Muscle of leg (tissue), 16 donors: ENCODE measurements at places on chromosomes 2 and 18. TPM values are rescaled to one million over a fixed set of nuclear protein-coding genes. Genes with fewer than 3 reads are reported as not detected.

- H3K27me3 ChIP-seq: peaks cover 97% of the 10 kb centered on the region
- no peaks in the 10 kb centered on the region for H3K36me3 ChIP-seq
- DNase-seq: peak; percentile 67
- peaks cover 57% of the 10 kb centered on the region for H3K4me1 ChIP-seq
- no peak within 1 kb of the TSS for H3K27ac ChIP-seq
Measured at GRCh38 chr2:236168110-236169080, at the start of gene GBX2. Gene GBX2 (minus strand): TSS chr2:236168386. CDS start chr2:236167971, 415 bp downstream.

GRCh38 chr2:120622886-120623753, 112.5 kb upstream of the GLI2 start:
- H3K4me3 ChIP-seq: no peak overlapping the region
- no peaks in the 10 kb centered on the region for H3K36me3 ChIP-seq
- no peak overlapping the region for H3K27ac ChIP-seq
- H3K4me1 ChIP-seq: no peaks in the 10 kb centered on the region

DNA sequence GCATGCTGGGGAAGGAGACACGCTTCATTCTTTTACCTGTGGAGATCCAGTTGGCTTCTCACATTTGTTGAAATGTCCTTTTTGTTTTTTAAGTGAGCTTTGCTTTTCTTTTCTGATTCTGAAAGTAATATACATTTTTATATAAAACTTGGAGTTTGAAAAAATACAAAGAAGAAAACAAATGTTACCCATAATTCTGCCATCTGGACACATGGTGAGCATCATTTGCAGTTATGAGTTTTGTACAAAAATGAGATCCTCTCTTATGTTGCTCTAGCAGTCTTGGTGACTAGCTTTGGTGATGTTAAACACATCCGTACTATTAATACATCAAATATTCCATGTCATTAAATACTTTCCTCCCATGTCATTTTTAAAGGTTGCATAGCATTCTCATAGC, 101.1 kb upstream of the OTOS start:
- H3K4me1 ChIP-seq: peaks cover 39% of the 10 kb centered on the region
- no peaks in the 10 kb centered on the region for H3K36me3 ChIP-seq
- DNase-seq: no peak
- H3K27ac ChIP-seq: no peak overlapping the region
- H3K4me3 ChIP-seq: no peak overlapping the region

Gene CRYBA2
- not detected for total RNA-seq

Gene SRD5A2
- under 0.01 TPM for total RNA-seq

- no peak overlapping the region for H3K4me3 ChIP-seq
- DNase-seq: peak; percentile 46
- H3K27me3 ChIP-seq: no peaks in the 10 kb centered on the region
- no peaks in the 10 kb centered on the region for H3K4me1 ChIP-seq
Measured at GRCh38 chr2:166384774-166385173, 9.0 kb upstream of the SCN9A start.

DNA sequence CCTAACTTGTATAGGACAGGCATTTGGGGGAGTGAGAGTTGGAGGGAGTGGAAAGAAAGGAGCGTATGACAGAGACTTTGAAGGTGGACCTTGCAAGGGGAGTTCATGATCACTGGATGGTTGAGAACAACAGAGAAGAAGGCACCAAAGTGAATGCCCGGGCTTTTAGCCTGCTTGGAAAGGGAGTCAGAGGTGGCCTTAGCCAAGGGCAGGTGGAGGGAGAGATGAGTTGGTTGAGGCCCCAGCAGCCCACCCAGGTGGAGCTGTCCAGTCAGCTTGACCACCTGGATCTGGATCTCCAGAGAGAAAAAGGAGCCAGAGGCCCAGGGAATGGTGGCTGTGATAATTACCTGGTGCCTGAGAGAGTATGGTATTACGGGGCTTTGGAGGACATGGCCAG, 73.6 kb downstream of the COA5 start:
- no peak overlapping the region for H3K4me3 ChIP-seq
- no peaks in the 10 kb centered on the region for H3K27me3 ChIP-seq
- DNase-seq: no peak

DNA sequence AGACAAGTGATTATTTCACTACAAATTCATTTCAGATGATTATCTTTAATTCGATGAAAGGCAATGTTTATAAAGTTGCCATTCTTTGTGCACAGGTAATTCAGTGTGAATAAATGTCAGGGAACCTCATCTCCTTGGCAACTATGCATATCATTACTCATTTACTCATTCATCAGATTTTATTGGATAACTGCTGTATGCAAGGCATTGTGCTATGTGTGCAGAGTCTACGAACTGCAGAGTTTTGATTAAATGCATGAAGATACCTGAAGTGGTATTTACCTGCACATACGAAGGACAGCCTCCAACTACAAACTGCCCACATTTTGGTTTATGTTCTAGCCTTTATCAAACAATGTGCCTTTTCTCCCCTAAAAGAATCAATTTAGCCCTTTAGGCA, 3.5 kb downstream of the RND3 start:
- H3K27me3 ChIP-seq: peaks cover 3% of the 10 kb centered on the region
- peaks cover 3% of the 10 kb centered on the region for H3K36me3 ChIP-seq
- peaks cover 18% of the 10 kb centered on the region for H3K4me1 ChIP-seq
- peak overlapping the region; percentile 96 for H3K27ac ChIP-seq
- no peak for DNase-seq

Gene ELOA2
- total RNA-seq: not detected

DNA sequence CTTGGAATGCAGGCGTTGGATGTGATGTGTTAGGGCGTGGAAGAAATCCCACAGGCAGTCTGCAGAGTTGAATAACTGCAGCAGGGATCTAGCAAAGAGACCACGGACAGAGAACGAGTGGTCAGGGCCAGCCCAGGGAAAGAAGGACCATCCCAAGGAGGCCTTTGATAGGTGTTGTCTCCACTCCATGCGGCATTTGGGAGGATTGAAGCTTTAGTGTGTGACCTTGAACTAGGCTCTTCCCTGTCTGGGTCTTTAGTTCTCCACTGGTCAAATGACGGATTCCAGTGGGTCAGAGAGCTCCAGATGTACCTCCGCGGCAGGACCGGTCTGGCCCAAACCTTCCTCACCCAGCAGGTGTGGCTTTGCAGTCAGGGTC, 18.4 kb downstream of the GREB1 start:
- H3K4me3 ChIP-seq: no peak overlapping the region
- no peaks in the 10 kb centered on the region for H3K4me1 ChIP-seq
- no peak for DNase-seq
- H3K27me3 ChIP-seq: peaks cover 6% of the 10 kb centered on the region
- H3K27ac ChIP-seq: no peak overlapping the region

Gene SETBP1
- total RNA-seq: 20.5 TPM

Gene CD8B2
- 0.09 TPM for total RNA-seq

DNA sequence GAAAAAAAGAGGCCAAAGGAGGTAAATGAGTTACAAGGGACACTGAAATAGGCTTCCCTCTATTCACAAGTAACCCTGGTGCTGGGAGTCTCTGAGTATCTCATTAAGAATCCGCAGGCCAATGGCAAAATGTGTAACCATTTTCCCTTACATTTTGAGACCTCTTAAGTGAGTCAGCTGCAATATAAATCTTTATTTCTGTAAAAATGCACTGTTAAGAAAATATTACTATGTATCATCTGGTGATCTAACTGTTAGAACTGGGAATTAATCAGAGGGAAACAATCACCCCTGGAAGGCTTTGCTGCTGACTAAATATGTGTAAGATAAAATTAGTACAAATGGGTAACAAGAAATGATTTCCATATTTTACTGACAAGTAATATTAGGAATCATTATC, 483.1 kb upstream of the CHST9 start:
- no peak for DNase-seq
- H3K36me3 ChIP-seq: no peaks in the 10 kb centered on the region
- H3K4me1 ChIP-seq: no peaks in the 10 kb centered on the region
- no peak overlapping the region for H3K4me3 ChIP-seq
- H3K27me3 ChIP-seq: no peaks in the 10 kb centered on the region
- H3K27ac ChIP-seq: no peak overlapping the region

Gene SLC4A5
- total RNA-seq: 2.2 TPM

- no peaks in the 10 kb centered on the region for H3K36me3 ChIP-seq
- H3K27me3 ChIP-seq: no peaks in the 10 kb centered on the region
- DNase-seq: no peak
Measured at GRCh38 chr18:51448949-51449348, 251.5 kb upstream of the MEX3C start.

GRCh38 chr2:7880126-7880525, 801.7 kb upstream of the ID2 start:
- no peaks in the 10 kb centered on the region for H3K4me1 ChIP-seq
- no peaks in the 10 kb centered on the region for H3K36me3 ChIP-seq
- no peaks in the 10 kb centered on the region for H3K27me3 ChIP-seq
- H3K27ac ChIP-seq: no peak overlapping the region
- DNase-seq: no peak
